ENCODE measurements at places on chromosomes 6 and 20.

GRCh38 chr6:3318226-3318625 lies 59.5 kb downstream of the PSMG4 start:
- DNase-seq = no peak

- no peak for DNase-seq
Observed at GRCh38 chr6:157755032-157755745, 67.9 kb upstream of the SNX9 start.

DNA sequence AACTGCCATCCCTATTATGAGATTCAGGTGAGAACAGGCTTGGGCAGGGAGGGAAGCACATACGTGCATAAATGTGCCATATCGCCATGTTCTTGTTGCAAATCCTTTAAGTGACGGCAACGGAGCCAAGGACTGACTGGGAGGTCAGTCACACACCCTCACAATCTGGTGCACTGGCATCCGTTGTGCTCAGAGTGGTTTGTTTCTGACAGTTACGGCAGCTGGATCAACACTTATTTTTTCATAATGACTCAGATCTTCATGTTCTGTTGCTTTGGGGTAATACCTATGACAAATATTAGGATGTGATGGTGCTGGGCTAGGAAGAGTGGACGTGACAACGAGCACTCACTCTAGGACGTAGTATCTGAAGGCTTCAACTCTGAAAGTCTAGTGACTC lies 56.2 kb upstream of the PREP start:
- peak; percentile 23 for DNase-seq

GRCh38 chr20:54062812-54063280 lies 7.5 kb downstream of the BCAS1 start:
- DNase-seq = no peak

DNA sequence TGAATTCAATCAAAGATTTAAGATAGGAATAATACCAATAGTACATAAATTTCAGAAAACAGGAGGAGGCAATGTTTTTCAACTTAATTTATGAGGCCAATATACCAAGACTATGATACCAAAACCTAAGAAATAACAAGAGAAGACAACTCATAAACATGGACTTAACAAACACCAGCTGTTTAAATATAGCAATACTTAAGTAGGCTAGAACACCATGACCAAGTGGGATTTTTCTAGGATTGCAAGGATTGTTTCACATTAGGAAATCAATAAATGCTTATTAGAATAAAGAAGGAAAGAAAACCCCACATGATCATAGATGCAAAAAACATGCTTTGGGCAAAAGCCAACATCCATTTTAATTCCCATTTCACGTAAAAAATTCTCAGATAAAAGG lies 355.1 kb downstream of the EPM2A start:
- DNase-seq = no peak

DNA sequence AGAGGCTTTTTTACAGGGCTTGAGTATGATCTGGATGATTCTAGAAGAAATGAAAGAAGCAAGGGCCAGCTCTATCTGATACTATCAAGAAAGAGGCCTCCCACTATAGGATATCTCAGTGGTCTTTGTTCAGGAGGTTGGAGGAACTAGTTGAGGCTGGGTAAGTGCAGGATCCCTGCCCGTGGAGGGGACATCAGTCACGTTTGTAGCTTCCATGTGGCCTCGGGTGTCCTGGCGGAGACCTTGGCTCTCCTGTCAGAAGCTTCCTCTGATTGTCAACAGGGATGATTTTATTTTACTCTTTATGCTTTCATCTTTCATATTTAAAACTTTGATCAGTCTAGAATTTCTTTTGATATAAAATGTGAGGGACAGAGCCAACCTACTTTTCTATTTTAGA lies 86.6 kb downstream of the PHACTR3 start:
- DNase-seq = no peak

DNA sequence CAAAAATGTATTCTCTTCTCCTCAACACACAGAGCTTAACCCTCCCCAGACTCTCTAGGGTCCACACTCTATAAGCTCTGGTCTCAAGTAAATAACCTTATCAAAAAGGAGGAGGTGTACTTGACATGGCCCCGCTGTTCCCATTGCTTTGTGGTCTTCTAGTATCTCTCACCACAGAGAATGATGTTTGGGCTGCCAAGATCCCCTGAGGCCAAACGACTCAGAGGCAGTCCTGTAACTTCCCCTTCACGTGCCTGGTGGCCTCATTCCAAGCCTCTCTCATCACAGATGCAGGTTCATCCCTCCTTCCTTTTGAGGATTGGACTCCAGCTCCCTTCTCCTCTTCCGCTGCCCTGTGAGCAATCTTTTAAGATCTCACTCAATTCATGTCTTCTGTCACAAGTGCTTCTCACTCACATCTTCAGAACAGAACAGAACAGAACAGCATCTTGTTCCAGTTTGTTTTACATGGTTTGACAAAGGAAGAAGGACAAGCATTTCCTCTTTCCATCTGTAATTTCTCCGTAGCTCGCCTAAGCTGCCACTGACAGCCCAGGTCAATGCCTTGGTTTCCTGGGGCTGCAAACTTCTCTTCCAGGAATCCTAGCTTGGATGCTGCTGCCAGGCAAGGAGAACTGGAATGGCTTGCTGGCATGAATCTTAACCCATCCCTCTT lies 541.5 kb downstream of the CD83 start:
- DNase-seq = no peak

DNA sequence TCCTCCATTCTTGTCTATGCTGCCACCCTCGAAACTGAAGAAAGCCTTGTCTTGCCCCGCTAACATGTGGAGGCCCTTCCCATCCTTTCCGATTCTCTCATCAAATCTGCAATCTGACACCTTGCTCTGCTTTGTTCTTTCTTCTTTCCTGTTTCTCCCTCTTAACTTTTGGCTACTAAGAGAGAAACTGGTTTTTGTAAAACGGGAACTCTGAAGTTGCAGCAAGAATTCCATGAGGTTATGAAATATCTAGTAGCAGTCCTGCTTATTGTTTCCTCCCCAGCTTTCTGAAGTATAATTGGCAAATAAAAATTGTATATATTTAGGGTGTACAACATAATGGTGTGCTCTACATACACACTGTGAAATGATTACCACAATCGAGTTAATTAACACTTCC lies 80.2 kb downstream of the MAP7 start:
- no peak for DNase-seq

- no peak for DNase-seq
Observed at GRCh38 chr6:169026175-169026574, 227.5 kb downstream of the THBS2 start.

DNA sequence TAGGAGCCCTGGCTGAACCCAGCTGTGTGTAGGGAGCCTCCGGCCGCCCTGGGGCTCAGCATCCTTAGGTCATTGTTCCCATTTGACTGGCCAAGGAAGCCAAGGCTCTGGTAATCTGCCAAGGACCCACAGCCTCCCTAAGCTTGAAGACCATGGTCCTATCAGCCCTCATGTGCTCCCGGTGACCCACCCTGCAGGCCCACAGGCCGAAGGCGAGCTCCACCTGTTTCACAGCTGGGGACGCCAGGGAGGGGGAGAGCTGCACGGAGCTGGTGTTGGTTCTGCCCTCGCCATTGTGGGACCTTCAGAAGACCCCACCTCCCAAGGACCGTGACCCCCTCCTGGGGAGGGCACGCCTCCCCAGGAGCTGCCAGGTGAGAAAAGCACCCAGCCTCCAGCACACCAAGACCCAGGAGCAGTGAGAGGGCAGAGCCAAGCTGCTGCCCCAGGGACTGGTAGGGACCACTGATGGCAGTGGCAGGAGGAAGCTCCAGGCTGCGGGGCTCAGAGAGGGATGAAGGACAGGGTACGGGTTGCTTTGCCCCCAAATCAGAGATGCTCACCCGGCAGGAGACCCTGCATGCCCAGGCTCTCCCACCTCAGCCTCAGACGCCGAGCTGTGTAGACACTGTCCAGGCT lies 30.7 kb upstream of the MRGBP start:
- DNase-seq = no peak

DNA sequence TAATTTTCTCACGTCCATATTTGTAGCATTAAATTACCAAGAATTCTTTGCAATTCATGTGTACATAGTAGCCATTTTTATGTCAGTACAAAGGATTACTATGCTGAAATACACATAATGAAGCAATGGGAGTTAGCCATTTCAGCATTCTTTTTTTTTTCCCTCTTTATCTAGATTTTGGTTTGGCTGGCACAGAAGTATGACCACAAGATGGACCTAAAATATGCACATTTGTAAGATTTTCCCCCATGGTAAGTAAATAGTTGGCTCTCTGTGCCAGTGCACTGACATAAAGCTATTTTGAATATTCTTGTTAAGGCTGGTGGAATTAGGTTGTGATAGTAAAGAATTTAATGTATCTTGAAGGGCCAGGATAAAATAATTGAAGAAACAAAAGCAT lies 486.1 kb upstream of the BTBD3 start:
- no peak for DNase-seq

DNA sequence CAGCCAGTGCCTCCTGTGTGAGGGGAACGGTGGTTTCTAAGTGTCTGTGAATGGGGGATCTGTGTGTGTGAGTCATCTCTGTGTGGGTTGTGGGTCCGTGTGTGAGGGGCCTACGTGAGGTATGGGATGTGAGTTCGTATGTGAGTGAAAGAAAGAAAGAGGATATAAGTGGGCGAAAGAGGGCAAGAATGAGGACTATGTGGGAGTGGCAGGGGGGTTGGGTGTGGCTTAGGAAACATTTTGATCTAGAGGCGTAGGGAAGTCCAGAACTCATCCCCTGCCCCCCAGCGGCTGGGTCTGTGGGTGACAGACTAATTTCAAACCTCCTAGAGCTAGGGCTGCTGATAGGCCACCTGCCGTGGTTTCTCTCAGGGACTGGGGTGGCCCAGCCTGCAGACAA lies 35.5 kb downstream of the DHX35 start:
- DNase-seq = no peak

DNA sequence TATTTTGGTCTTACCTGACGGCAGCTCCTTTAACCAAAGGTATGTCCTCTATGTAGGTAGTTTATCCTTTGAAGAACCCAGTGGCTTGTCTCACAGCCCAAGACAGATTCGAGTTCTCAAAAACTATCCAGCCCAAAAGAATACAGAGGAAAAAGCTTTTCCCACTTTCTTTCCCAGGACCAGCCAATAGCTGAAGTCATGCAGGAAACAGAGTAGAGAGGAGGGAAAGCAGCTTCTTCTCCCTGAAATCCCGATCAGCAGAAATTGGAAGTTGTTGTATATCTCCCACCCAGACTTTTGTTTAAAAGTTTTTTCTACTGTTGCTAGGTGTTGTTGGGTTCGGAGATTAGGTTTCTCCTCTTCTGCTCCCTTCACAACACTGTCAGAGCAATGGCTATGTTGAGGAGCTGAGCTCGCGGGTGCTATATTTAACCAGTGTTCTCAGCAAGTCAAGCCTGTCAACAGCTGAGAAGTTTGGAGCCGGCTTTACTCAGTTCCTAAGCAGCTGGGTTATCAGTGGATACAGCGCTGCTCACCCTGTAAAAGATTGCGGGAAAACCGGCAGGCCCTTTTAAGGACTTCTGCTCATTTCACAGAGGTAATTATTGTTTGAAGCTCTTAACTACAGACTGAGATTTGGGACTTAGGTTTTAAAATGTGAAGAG lies at the start of gene FILIP1:
Gene FILIP1 (minus strand): TSS at position 401 of the 665 bp plus-strand sequence. CDS start 78,828 bp downstream, outside the sequence.
- no peak for DNase-seq

- no peak for DNase-seq
Observed at GRCh38 chr6:105320765-105321164, 82.1 kb downstream of the PREP start.

- no peak for DNase-seq
Observed at GRCh38 chr6:168372889-168373288, 53.3 kb upstream of the DACT2 start.

GRCh38 chr6:139887275-139887674 lies 512.8 kb upstream of the CITED2 start:
- DNase-seq = no peak

- DNase-seq = no peak
Observed at GRCh38 chr20:52379723-52380336, 188.3 kb upstream of the ZFP64 start.

DNA sequence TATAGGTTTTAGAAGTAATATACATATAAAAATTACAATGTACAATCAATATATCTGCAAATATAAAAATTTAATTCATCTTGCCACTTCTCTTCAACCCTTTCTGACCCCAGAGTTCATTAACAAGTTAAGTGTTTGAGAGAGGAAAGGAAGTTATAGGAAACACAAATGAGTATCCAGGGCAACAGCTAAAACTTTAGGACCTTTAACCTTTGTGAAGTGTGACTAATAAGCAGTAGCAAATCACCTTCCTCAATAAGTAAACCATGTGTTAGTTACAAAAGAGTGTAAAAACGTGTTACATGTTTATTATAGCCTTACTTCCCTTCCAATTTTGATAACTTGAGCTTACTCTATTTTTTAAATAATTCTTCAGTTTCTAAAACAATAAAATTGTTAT lies 73.4 kb upstream of the SIM1 start:
- DNase-seq = no peak

DNA sequence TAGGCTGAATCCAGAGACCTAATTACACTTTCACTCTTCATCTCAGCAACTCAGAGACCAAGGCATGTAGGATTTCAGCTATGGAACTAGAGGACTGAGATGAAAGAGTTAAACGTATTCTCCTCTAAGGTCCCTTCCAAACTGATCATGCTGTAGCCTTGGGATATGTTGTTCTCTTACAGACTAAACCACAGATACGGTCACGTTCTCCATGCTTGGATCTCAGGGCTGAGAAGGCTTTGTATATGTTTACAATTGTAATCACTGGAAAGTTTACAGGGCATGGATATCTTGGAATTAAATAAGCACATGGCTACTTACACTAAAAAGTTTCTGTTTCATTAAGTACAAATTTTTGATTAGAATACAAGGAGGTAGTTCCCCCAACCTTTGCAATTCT lies 50.1 kb downstream of the PKIB start:
- DNase-seq = no peak

- no peak for DNase-seq
Observed at GRCh38 chr6:121794630-121795029, 359.2 kb downstream of the GJA1 start.

GRCh38 chr20:19519466-19519865 lies 238.6 kb upstream of the RIN2 start:
- DNase-seq = no peak

- DNase-seq = no peak
Observed at GRCh38 chr20:61950641-61951071, 115.0 kb downstream of the TAF4 start.

DNA sequence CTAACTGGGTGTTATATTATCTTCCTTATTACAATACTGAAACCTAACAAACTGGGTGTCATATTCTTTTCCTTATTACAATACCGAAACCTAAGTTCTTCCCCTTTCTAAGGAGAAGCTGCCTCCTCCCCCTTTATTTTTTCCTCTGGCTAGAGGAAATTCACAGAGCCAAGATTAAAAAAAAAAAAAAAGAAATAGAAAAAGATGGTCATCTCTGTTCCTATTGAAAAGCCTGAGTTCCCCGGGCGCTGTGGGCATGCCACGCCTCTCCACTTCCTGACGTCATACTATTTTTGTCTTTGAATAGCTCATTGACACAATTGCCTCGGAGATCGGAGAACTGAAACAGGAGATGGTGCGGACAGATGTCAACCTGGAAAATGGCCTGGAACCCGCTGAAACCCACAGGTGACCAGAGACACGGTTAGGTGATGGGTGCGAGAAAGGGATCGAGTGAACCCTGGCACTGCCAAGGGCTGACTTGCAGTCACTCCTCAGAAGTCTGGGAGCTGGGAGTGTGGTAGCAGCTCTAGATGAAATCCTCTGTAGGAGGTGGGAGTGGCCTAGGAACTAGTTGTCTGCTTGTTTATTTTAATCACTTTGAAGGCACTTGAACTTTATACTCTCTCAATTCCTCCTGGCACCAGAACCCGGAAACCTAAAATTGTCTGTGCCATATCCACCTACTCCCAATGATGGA lies 82.2 kb upstream of the NAA20 start:
- no peak for DNase-seq
